GM12865 (cell line): ENCODE measurements at places on chromosomes 11 and 22.

- no peak for DNase-seq
Observed at GRCh38 chr11:105233285-105233684, 93.7 kb upstream of the CARD18 start.

DNA sequence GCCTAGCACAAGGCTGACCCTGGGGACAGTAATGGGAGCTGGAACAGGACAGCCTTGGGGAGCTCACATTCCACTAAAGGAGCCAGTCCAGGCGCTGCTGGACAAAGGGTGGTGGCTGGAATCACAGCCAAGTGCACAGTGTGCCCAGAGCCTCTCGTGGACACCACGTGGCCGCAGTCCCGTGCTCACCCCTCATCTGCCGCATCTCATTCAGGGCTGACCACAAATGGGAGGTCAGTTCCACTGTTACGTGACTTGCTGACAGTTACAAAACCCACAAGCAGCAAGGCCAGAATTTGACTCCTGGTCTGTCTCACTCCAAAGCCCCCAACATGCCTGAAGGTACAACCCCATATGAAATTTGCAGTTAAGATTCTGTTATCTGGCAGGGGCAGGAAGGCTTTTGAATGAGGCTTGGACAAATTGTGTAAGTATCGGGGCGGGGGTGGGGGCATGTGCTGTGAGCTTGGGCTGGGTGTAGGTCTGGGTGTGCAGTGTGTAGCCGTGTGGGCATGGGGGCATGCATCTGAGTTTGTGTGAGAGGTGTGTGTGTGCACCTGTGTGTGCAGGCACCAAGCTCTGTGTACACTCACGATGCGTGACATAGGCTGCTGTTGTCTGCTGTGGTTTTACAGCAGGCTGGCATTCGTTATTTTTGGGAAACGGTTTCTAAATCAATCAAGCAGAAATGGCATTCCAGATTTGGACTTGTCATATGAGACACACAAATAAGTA, 301.7 kb downstream of the BRD1 start:
- DNase-seq = no peak

- DNase-seq = no peak
Observed at GRCh38 chr11:78469896-78470295, 52.3 kb upstream of the GAB2 start.

- DNase-seq = no peak
Observed at GRCh38 chr11:104076455-104076854, 40.0 kb downstream of the DDI1 start.

- DNase-seq = no peak
Observed at GRCh38 chr22:30790366-30790765, 95.7 kb downstream of the OSBP2 start.

DNA sequence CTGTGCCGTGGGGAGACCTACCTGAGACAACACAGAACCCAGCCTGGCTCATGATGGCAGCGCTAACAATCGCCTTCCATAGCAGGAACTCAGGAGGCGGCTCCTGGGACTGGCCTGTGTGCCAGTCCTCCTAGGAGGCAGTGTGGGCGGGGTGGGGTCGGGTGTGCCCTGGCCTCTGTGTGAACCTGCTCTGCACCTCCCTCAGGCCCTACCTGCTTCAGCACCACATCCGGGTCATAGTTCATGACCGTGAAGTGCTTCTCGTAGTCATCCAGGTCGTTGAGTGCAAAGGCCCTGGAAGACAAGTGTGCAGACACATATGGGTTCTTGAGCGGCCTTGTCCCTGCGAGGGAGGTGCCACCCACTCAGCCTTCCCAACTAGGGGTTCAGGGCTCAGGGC, 15.3 kb downstream of the TTLL12 start:
- no peak for DNase-seq
